Stimulated activated CD4-positive, alpha-beta T cell treated with anti-CD3 and anti-CD28 coated beads, Interleukin-2, amount 100 ng/mL, for 24 hours (primary cell): ENCODE measurements at places on chromosomes 3 and 15.

GRCh38 chr3:120144267-120144666, 50.0 kb upstream of the GSK3B start:
- DNase-seq, result no peak

DNA sequence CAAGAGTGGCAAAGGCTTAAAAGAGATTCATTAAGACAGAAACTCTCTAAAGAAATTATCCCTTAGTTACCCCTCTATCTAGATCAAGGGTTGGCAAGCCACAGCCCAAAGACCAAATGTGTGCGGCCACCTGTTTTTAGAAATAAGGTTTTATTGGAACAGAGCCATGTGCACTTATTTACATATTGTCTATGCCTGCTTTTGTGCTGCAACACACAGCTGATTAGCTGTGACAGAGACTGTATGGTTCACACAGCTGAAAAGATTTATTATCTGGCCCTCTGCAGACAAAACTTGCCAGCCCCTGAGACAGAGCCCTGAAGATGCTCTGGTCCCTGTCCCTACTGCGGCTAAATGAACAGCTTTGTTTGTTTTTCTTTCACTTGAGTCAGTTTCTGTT, 88.1 kb downstream of the ADAMTS9 start:
- DNase-seq, result no peak

- no peak for DNase-seq
Observed at GRCh38 chr3:128863560-128863959, 15.9 kb upstream of the ACAD9 start.

DNA sequence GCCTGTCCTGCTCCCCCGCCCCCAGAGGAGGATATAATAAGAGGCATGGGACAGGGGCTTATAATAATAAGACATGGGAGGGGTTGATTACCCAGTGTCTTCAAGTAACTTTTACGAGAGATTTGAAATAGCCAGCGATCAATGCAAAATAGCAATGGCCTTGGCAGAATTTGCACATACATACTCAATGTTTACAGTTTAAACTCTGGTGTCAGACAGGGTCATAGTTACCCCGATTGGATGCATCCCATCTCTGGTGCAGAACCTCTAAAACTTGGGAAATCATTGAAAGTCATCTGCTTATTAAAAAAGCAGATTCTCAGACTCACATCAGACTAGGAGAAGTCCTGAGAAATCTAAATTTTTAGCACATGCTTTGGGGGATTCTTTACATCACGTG, 61.0 kb downstream of the TRAK1 start:
- no peak for DNase-seq

DNA sequence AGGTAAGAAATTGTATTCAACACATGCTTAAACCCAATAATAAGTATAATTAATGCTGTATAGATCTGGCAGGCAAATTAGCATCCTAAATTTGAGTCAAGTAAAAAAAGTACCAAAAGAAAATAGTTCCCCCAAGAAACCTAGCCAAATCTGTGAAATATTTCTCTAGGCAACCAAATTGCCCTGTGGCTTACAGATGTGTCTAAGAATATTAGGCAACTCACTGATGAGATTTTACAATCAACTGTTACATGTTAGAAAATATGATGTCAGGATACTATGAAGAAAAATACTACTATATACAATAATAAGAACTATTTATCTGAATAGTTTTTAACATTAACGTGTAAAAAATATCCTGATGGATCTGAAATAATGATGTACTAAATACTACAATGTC, 397.1 kb downstream of the TIGIT start:
- DNase-seq, result no peak

GRCh38 chr3:121750087-121750415, 510 bp upstream of the GOLGB1 start:
- DNase-seq, result no peak

- peak; percentile 19 for DNase-seq
Observed at GRCh38 chr3:23203708-23204330, 692 bp downstream of the UBE2E2 start.

DNA sequence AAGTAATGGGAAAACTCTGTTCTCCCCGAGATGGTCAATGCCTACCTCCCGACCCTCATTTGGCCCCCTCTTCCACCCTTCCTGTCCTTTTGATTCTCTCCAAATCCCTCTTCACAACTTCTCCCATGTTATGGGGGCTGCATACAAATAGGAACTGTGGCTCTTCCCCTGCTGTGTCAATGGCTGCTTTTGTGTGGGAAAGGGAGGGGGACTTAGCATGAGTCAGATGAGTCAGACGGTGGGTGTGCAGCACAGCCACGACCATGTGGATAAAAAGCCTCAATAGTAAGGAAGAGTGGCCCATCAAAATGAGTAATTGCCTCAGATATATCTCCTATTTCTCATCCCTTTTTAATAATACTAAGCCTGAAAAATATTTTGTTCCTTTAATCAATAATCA, 31.9 kb downstream of the SPATA16 start:
- DNase-seq, result no peak

- DNase-seq, result peak; percentile 47
Observed at GRCh38 chr3:34683851-34684250, 885.4 kb downstream of the PDCD6IP start.

DNA sequence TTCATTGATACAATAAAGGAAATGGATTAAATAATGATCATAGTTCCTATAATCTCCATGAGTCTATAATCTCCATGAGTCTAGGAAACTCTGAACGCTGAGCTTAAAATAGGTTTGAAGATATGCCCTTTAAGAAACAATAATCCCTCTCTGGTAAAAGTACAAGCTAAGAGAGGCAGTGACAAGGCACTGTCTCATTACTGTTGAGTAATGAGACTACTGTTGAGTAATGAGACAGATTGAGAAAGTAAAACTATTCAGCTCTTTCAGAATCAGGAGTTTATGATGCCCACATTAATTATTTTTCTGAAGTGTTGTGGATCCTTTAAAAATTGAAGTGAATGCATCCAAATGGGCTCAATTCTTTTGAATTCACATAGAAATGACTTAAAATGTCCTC, 235.5 kb upstream of the THRB start:
- no peak for DNase-seq

DNA sequence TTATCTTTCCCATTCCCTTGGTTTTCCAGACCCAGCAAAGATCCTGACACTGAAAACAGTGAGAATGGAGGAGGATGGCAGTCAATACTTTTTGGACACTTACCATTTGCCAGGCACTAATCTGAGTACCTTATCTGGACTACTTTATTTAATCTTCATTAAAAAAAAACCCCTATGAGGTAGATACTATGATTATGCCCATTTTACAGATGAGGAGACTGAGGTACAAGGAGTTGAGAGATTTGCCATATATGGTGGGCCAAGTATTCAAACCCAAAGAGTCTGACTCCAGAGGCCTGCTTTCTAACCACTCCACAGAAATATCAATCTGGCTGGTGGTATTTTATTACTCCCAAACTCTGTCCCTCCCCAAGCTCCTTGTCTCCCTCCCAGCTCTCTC, 19.6 kb downstream of the HCN4 start:
- DNase-seq, result no peak

GRCh38 chr3:16720367-16720940, 115.2 kb upstream of the DAZL start:
- DNase-seq, result no peak

GRCh38 chr3:151871639-151872468, 1.6 kb upstream of the SUCNR1 start:
- DNase-seq, result no peak

- DNase-seq, result no peak
Observed at GRCh38 chr3:29463304-29463703, 182.4 kb downstream of the RBMS3 start.

DNA sequence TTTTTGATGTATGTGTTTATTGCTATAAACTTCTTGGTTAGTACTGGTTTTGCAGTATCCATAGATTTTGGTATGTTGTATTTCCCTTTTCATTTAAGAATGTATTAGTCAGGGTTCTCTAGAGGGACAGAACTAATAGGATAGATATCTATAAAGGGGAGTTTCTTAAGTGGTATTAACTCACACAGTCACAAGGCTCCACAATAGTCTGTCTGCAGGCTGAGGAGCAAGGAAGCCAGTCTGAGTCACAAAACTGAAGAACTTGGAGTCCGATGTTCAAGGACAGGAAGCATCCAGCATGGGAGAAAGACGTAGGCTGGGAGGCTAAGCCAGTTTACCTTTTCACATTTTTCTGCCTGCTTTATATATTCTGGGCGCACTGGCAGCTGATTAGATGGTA, 8.4 kb downstream of the ARL6 start:
- DNase-seq, result no peak

DNA sequence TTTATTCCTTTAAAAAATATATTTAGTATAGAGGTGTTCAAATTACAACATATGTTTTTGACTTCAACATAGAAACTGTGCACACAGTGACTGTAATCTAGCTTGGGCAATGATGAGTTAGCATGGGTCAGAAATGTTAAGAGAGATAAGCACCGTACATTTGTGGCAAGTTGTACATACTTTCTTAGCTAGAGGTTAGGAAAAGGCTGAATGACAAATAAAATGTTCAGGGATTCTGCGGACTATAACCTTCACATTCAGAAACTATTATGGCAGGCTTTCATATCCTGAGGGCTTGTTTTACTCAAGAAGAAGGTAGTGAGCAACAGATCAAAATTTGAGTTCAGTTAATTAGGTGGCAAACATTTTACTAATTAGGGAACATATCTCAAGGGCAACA, 379.7 kb upstream of the EPHA6 start:
- DNase-seq, result no peak

GRCh38 chr3:166060789-166061479, 223.7 kb upstream of the BCHE start:
- no peak for DNase-seq
